Activated CD8-positive, alpha-beta memory T cell treated with anti-CD3 and anti-CD28 coated beads for 1 hour (primary cell): ENCODE measurements at places on chromosomes 2 and 18.

- DNase-seq: no peak
These were observed 48.3 kb downstream of the ZFP36L2 start for GRCh38 chr2:43178055-43178598.

GRCh38 chr18:48803951-48804855 is 146.6 kb downstream of the SMAD7 start:
- DNase-seq: no peak

- DNase-seq: no peak
These were observed 31.1 kb downstream of the PSME4 start for GRCh38 chr2:53939656-53940055.

DNA sequence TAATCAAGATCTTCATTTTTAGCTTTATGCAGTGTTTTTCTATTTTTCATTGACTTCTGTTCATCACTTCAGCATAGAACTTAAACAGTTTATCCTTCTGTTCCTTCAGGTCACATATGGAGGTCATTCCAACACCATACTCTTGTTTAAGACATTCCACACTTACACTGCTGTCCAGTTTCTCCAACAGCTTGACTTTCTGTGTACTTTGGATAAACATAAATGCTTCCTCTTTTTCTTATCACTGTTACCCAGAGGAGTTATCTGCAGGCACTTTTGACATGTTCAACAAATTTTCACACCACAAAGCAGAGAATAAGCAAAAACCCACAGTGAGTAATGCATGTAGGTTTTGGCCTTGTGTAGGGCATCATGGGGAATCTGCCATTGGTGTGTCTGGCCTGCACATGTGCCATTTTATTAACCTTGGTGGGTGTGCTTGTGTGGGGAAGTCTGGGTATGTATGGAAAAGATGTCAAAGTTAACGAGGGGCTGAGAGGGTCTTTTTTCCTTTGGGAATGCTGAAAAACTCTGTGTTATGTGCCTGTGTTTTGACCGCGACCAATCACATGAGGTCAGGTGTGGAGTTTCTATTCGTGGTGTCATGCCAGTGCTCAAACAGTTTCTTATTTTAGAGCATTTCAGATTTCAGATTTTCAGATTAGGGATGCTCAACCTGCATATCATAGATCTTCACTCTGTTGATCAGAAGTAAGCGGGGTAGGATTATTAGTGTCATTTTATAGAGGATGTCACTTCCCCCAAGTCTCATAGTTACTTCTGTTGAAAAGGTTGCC is 53.9 kb upstream of the ACVR1 start:
- no peak for DNase-seq

DNA sequence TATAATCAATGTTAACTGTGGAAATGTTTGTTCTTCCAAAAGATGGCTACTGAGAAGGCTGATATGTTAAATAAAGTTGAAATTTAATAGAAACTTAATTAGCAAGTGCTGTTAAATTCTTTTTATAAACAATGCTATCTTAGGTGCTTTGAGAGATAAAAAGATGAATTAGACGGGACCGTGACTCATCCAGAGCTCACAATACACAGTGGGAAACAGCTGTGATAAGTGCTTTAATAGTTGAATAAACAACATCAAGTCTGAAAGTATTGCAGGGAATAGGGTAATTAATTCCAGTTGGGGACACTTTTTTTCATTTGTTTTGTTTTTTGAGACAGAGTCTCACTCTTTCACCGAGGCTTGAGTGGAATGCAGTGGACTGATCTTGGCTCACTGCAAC is 85.5 kb upstream of the DTNA start:
- DNase-seq: no peak
